NCI-H2029 (cell line): ENCODE measurements at places on chromosomes 4 and X.

GRCh38 chrX:1535241-1536041 is 1.5 kb downstream of the P2RY8 start:
- no peak for DNase-seq

- DNase-seq = peak; percentile 55
Observed at GRCh38 chrX:132480581-132481203, 8.1 kb downstream of the MBNL3 start.

DNA sequence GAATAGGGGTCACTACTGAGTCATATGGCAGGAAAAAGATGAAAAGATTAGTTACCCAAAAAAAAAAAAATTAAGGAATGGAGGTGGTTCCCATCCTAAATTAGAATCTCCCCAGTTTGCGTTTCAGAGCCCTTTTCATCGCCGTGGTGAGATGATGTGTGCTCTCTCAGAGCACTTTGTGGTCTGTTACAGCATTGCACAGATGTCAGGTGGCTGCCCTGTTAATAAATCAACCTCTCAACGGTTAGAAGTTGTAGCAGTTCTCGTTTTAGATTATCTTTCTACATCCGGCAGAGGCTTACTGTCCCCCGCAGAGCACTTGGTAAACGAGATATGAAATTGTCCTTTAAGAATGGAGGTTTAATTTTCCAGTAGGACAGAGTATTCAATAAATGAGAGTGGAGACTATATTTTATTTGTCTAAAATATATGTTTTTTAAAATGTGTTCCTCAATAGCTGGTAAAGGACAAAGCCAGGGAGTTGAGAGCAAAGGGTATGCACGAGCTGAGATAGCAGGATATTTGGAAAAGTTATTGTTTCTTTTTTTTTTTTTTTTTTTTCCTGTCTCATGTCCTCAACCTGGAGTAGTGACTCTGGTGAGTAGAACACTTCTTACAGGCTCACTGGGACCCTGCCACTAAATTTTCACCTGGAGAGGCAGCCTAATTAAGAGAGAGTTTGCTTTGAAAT is 26.9 kb downstream of the AFF1 start:
- no peak for DNase-seq

DNA sequence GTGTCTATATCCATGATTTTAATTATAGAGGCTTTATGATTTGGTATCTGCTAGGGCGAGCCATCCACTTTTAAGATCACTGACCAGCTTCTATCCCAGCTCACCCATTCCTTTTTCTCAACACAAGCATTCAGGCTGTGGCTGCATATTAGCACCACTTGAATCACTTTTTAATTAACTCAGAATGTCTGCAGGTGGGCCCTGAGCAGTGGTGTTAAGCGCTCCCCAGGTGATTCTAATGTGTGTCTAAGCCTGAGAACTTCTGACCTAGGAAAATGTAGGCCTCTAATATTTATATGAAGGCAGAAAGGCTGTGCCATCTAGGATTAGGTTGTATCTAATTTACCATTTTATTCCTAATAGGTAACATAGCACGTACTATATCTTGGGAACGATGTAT is 19.8 kb upstream of the QRFPR start:
- DNase-seq = no peak

DNA sequence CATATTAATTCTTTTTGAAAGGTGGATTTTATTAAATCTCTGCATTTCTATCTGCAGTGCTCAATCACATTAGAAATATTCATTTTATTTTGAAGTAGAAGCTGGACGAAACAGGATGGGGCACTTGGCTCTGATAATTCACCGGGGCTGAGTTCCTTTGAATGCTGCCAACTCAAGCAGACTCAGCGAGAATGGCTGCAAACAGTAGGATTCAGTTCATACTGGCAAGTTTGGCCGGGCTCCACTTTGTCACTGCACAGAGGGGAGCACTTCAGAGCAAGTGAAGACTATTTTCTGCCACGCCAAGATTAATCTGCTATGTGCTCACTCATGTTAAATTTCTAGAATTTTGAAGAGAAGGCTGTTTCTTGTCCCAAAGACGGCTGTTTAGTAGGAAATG is 30.7 kb upstream of the KLHL8 start:
- DNase-seq = no peak

- no peak for DNase-seq
Observed at GRCh38 chr4:24003496-24003895, 113.6 kb upstream of the PPARGC1A start.

- DNase-seq = no peak
Observed at GRCh38 chr4:67714248-67714583, 13.3 kb upstream of the UBA6 start.

- no peak for DNase-seq
Observed at GRCh38 chr4:128735714-128736113, 73.8 kb upstream of the JADE1 start.
